ENCODE measurements at places on chromosomes 1 and 21.
A peak's percentile ranks its signal among the peaks of the same experiment; 100 is the strongest.

DNA sequence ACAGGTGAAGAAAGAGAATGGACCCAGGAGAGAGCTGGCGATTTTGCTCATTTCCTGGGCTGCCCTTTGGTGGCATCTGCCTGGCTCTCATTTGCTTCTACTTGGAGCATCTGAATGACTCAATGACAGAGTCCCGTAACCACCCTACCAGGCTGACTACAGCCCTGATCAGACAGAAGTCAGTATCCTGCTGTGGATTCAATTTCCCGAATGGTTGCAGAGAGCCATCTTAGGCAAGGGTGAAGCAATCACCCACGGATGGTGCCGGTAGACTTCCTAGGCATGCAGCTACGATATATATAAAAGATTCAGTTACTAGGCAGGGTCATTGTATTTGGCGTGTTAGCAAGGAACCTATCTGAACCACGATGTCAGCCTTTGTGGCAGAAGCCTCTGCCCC lies 10.2 kb downstream of the AJAP1 start:
- H3K36me3 ChIP-seq = no peaks in the 10 kb centered on the region
- H3K27me3 ChIP-seq = no peaks in the 10 kb centered on the region
- H3K27ac ChIP-seq = no peak overlapping the region
- H3K4me3 ChIP-seq = no peak overlapping the region
- H3K4me1 ChIP-seq = no peaks in the 10 kb centered on the region
- no peak for DNase-seq

GRCh38 chr1:113275083-113275482 lies 115.2 kb upstream of the MAGI3 start:
- no peak overlapping the region for H3K4me3 ChIP-seq
- H3K27ac ChIP-seq = no peak overlapping the region
- H3K27me3 ChIP-seq = no peaks in the 10 kb centered on the region
- DNase-seq = no peak
- H3K36me3 ChIP-seq = no peaks in the 10 kb centered on the region

DNA sequence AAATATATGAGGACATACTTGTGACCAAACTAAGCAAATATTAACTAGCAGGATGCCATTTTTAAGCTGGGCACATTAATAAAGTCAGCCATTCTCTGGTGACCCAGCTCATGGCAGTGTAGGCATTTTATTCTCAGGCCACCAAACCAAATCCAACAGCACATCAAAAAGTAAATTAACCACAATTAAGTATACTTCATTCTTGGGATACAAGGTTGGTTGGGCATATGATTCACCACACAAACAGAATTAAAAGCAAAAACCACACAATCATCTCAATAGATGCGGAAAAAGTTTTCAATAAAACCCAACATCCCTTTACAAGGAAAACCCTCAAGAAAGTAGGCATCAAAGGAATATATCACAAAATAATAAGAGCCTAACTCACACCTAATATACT lies 101.3 kb downstream of the FAF1 start:
- no peak overlapping the region for H3K27ac ChIP-seq
- H3K4me1 ChIP-seq = no peaks in the 10 kb centered on the region
- no peaks in the 10 kb centered on the region for H3K27me3 ChIP-seq
- no peak overlapping the region for H3K4me3 ChIP-seq

- no peak for DNase-seq
- no peaks in the 10 kb centered on the region for H3K36me3 ChIP-seq
- no peak overlapping the region for H3K4me3 ChIP-seq
- H3K4me1 ChIP-seq = peaks cover 5% of the 10 kb centered on the region
- H3K27me3 ChIP-seq = no peaks in the 10 kb centered on the region
- no peak overlapping the region for H3K27ac ChIP-seq
These were observed 39.5 kb upstream of the DDAH1 start for GRCh38 chr1:85504417-85504816.

DNA sequence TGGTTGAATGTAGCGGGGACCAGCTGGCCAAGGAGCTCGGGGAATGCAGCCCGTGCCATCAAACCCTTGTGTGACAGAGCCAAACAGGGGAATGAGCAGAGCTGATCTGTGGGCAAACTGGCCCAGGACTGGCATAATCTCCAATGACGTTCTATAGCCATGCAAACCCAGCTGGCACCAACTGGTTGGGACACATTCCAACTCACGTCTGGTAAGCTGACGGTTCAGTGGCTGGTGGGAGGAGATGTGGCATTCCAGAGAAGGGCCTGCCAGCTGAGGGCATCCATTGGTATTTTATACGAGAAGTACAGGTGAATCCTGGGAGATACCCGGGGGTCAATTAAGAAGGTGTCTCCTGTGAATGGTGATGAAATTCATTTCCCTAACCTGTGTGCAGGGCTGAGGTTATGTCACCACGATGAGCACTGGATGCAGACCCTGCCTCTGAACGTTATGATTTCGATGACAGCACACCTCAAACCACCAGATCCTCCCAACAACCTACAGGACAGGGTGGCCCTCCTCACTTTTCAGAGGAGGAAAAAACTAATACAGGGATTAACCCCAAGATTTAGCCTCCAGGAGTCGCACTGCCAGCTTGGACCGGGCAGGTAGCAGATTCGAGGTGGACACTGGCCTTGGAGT lies 39.0 kb upstream of the RUNX3 start:
- no peak overlapping the region for H3K27ac ChIP-seq
- H3K36me3 ChIP-seq = no peaks in the 10 kb centered on the region
- H3K4me1 ChIP-seq = no peaks in the 10 kb centered on the region

- no peaks in the 10 kb centered on the region for H3K27me3 ChIP-seq
- H3K27ac ChIP-seq = no peak overlapping the region
- H3K4me1 ChIP-seq = no peaks in the 10 kb centered on the region
- peaks cover 37% of the 10 kb centered on the region for H3K36me3 ChIP-seq
- H3K4me3 ChIP-seq = no peak overlapping the region
- no peak for DNase-seq
These were observed 23.5 kb downstream of the TOR3A start for GRCh38 chr1:179105393-179105792.

- H3K4me1 ChIP-seq = peaks cover 13% of the 10 kb centered on the region
- no peaks in the 10 kb centered on the region for H3K27me3 ChIP-seq
- H3K36me3 ChIP-seq = no peaks in the 10 kb centered on the region
- H3K4me3 ChIP-seq = no peak overlapping the region
- H3K27ac ChIP-seq = no peak overlapping the region
These were observed 1.9 kb upstream of the TEKT2 start for GRCh38 chr1:36081926-36082485.

GRCh38 chr1:234971586-234972297 lies 156.9 kb downstream of the TOMM20 start:
- no peak for DNase-seq
- no peaks in the 10 kb centered on the region for H3K27me3 ChIP-seq
- peak overlapping the region; percentile 89 for H3K27ac ChIP-seq
- no peaks in the 10 kb centered on the region for H3K36me3 ChIP-seq

DNA sequence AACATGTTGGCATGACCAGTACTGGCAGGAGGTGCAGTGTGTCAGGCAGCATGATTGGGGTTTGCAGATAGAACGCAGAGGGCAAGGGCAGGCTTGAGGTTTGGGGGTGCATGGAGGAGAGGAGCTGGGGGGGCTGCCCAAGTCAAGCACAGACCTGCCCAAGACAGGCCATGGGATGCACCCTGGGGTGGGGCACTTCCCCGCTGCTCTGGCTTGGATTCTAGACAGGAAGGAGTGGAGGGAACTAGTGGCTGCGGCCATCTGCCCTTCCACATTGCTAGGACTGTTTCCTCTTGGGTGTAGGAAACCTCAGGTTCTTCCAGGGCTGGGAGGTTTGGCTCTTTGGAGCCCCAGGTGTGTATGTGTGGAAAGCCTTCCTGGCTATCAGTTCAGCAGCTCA lies 3.0 kb downstream of the PDXK start:
- no peaks in the 10 kb centered on the region for H3K27me3 ChIP-seq
- H3K4me1 ChIP-seq = peaks cover 61% of the 10 kb centered on the region
- no peak for DNase-seq
- no peak overlapping the region for H3K27ac ChIP-seq
- no peak overlapping the region for H3K4me3 ChIP-seq

- H3K4me3 ChIP-seq = no peak overlapping the region
- no peaks in the 10 kb centered on the region for H3K27me3 ChIP-seq
- DNase-seq = no peak
- no peak overlapping the region for H3K27ac ChIP-seq
- peaks cover 15% of the 10 kb centered on the region for H3K36me3 ChIP-seq
- H3K4me1 ChIP-seq = peaks cover 80% of the 10 kb centered on the region
These were observed 10.0 kb downstream of the ARF1 start for GRCh38 chr1:228092342-228093049.

DNA sequence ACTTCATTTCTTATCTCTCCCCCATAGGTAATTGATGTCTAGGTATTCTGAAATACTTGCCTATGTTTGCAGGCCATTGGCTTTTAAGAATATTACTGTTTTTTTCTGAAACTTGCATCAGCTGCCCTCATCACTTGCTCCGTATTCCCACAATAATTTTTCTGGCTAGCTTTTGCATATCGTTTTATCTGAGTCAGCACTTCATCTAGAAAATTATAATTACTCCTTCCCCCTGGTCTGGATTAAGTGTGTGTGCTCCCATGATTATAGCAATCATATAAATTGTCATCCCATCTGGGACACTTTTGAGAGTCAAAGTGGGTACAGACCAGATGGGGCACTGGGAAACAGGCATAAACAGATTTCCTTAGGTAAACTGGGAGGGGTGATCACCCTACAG lies 583.2 kb upstream of the B3GALT2 start:
- no peaks in the 10 kb centered on the region for H3K36me3 ChIP-seq
- no peaks in the 10 kb centered on the region for H3K27me3 ChIP-seq
- DNase-seq = no peak

DNA sequence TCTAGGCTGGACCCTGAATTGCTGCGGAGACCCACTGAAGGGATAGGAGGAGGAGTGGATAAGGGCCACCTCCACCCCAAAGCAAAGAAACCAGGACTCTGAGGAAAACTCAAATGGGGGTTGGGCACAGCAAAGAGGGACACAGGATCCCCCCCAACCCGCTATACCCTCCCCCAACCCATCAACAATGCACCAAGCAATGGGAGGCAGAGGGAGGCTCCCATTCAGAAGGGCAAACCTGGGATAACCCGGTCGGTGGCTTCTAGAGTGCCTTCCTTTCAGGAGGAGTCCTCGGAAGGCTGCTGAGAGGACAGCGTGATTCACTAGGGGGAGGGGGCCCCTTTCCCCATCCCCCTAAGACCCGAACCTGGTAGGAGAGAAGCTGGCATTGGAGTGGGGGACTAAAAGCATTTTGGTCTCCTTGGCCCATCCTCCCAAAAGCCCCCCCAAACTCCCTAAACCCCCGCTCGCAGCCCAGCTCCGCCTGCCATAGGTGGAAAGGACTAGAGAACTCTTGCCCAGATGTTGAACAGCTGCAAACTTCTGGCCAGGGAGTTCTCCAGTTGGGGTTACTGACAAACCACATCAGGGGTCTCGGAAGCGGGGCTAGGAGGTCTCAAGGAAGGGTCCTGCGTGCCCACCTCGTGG lies 1.3 kb downstream of the MEF2D start:
- no peaks in the 10 kb centered on the region for H3K27me3 ChIP-seq
- peak overlapping the region; percentile 99 for H3K27ac ChIP-seq
- peak overlapping the region; percentile 96 for H3K4me3 ChIP-seq
- no peaks in the 10 kb centered on the region for H3K36me3 ChIP-seq
- peaks cover 79% of the 10 kb centered on the region for H3K4me1 ChIP-seq

DNA sequence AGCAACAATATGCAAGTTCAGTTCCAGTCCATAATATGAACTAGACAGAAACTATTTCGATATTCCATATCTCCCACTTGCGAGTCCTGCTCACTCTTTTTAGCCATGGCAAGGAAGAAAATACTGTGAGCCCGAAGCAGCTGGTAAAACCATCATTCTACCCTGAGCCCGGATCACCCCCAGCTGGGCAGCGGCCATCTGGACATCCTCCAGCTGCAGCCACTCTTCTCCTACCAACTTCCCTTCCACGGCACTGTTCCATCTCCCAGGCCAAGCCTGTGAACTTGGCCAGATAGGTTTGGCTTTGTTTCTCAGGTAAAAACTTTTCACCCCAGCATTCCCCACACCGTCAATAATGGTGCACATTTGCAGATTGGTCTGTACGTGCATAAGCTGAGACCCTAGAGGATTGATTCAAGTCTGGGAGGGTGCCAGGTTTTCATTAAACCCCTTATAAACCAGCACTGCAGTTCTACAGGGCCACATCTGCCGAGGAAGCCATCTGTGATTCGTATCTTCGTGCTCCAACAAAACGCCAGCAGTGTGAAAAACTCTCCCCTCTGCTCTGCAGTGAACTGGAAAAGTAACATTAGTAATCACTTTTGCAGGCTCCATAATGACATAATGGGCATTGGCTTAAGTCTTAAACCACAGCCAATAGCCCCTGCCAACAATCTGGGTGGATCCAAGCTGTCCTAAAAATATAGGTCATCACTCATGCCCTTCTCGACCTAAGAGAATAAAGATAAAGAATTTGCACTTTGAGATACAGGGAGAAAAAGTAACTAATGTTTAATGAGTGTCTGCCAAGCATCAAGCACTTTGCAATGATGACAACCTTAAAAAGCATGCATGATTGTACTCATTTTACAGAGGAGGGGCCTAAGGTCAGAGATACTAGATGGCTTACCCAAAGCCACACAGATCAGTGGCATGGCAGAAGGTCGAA lies 205.1 kb downstream of the PLPP3 start:
- H3K4me3 ChIP-seq = no peak overlapping the region
- DNase-seq = no peak
- no peaks in the 10 kb centered on the region for H3K36me3 ChIP-seq
- H3K27me3 ChIP-seq = no peaks in the 10 kb centered on the region
- H3K27ac ChIP-seq = peak overlapping the region; percentile 27

GRCh38 chr1:166166698-166167571 lies at the start of gene FAM78B:
Gene FAM78B, minus strand, starts transcription at chr1:166167001. Its CDS starts 753 bp downstream, at chr1:166166248.
- peak within 1 kb of the TSS; percentile 54 for H3K4me3 ChIP-seq
- H3K4me1 ChIP-seq = peaks cover 15% of the 10 kb centered on the region
- H3K36me3 ChIP-seq = no peaks in the 10 kb centered on the region

- H3K27me3 ChIP-seq = no peaks in the 10 kb centered on the region
- peaks cover 45% of the 10 kb centered on the region for H3K4me1 ChIP-seq
- peak within 1 kb of the TSS; percentile 48 for H3K27ac ChIP-seq
- no peak for DNase-seq
- H3K4me3 ChIP-seq = peak within 1 kb of the TSS; percentile 38
These were observed at the start of gene TNFRSF18 for GRCh38 chr1:1206376-1206965. Gene TNFRSF18, minus strand, starts transcription at chr1:1206592. Its CDS starts 21 bp downstream, at chr1:1206571.

DNA sequence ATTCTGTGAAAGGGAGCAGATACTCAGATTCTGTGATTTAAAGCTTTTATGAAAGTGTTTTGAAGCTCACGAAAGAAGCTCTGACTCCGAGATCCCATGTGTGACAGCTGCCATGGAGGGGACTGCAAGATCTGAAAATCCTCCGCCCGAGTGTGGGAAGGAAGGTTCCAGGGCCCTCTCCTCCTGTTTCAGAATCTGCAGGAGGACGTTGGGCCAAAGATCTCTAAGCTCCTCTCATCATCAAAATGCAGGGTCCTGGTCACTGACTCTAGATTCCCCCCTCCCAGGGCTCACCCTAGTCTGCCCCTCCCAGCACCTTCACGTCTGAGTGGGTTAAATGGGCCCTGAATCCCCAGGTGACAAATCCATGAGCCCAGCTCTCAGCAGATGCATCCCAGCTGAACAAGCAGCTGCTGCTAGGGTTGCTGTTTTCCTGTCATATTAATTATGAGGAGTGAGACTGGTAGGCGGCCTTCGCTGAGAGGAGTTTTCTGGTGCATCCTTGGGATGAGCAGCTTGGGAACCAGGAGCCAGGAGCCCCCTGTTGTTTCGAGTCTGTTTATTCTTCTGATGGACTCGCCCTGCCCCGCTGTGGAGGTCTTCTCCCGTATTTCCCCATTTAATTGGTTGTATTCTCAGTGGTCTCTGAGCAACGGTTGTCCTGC lies 402.0 kb downstream of the MATN1 start:
- H3K27me3 ChIP-seq = no peaks in the 10 kb centered on the region
- H3K4me3 ChIP-seq = no peak overlapping the region
- peak overlapping the region; percentile 6 for H3K27ac ChIP-seq
- peaks cover 8% of the 10 kb centered on the region for H3K4me1 ChIP-seq
- DNase-seq = no peak
